Activated CD4-positive, alpha-beta memory T cell treated with anti-CD3 and anti-CD28 coated beads for 36 hours (primary cell): ENCODE measurements at places on chromosomes 12 and 14. TPM values are rescaled to one million over a fixed set of nuclear protein-coding genes. Genes with fewer than 3 reads are reported as not detected.

- no peak for DNase-seq
Observed at GRCh38 chr14:99043267-99043615, 228.8 kb downstream of the BCL11B start.

CD69 gene
- 120 TPM for total RNA-seq

DNA sequence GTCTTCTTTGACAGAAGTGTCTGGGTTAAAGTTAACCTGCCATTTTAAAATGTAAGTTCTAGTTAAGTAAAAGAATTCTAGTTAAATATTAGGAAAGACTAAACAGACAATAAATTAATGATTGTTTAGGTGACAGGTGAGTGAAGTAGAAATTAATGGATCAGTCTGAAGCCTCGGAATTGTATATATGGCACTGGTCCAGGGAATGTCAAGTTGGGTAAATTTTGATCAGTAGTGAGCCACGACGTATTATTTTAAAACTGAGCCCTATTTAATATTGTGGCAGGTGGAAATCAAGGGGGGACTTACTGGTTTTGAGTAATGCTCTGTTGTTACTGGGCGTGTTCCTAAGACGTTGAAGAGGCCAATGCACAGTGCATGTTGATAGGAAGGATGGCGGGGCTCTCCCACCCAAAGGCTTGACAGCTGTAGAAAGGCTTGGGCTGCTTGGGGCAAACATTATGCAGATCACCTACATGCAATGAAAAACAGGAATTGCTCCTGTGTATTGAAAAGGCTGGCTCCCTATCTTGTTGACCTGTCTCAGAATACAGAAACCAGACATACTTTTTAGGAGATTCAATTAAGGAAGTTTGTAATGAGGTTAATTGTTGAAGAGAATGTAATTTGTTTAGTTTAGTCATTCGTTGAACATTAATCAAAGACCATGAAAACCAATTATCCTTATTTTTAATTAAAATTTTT is 5.9 kb upstream of the PPFIBP1 start:
- DNase-seq, result no peak

GAS2L3 gene
- total RNA-seq, result 3.6 TPM

PMCH gene
- 0.59 TPM for total RNA-seq

IRAK4 gene
- 30.8 TPM for total RNA-seq

GRCh38 chr14:37047226-37047625 is 125.2 kb downstream of the SLC25A21 start:
- no peak for DNase-seq
